Endodermal cell (in vitro differentiated cells): ENCODE measurements at places on chromosomes 6 and 20. TPM values are rescaled to one million over a fixed set of nuclear protein-coding genes. Genes with fewer than 3 reads are reported as not detected.

- H3K27me3 ChIP-seq: no peaks in the 10 kb centered on the region
- no peaks in the 10 kb centered on the region for H3K36me3 ChIP-seq
- H3K27ac ChIP-seq: no peak overlapping the region
Observed at GRCh38 chr6:129679758-129680157, 30.2 kb downstream of the ARHGAP18 start.

DNA sequence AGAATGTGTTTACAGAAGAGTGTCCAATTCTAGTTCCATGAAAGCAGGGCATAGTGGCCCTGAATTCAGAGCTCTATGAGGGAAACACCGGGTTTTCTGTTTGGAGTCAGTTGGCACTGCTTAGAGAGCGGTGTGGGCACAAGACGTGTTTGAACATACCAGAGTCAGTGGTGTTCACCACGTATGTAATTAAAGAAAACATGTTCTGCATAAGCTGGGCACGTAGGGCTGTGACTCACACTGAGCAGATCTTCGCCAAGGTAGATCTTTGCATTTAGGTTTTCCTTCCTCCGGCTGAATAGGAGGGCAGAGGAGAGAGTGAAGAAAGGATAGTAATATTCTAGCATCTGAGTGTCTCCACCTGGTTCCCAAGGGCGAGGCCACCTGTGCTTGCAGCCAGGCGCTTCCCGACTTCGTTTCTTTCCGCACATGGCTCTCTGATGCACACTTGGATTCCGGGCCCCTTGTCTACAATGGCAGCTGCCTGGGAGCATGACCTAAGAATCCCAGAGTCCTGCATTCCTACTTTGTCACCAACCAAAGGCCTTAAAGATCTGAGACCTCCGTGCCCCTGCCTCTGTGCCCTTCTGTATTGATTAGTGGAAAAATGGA is 136.2 kb downstream of the ERMARD start:
- no peaks in the 10 kb centered on the region for H3K4me1 ChIP-seq
- H3K4me3 ChIP-seq: no peak overlapping the region
- no peaks in the 10 kb centered on the region for H3K27me3 ChIP-seq
- H3K36me3 ChIP-seq: no peaks in the 10 kb centered on the region
- no peak for DNase-seq
- H3K27ac ChIP-seq: no peak overlapping the region

DNA sequence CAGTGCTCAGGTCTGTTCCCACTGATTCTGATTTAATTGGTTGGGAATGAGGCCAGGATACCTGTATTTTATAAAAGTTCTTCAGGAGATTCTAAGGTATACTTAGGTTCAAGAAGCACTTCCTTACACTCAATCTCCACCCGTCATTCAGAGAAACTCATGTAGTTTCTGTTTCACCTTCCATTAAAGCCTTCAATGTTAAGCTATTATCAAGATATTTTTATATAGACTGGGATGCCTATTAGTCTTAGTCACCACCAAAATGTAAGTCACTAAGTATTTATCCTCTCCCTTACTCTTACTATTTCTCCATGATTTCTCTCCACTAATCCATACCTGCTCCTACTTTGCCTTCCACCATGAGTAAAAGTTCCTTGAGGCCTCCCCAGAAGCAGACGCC is 38.1 kb upstream of the GCLC start:
- H3K27ac ChIP-seq: no peak overlapping the region
- H3K4me1 ChIP-seq: no peaks in the 10 kb centered on the region
- no peaks in the 10 kb centered on the region for H3K27me3 ChIP-seq
- no peak for DNase-seq
- no peak overlapping the region for H3K4me3 ChIP-seq

The NMBR gene
- 0.33 TPM in 1 of 3 replicates, not detected in the others for total RNA-seq
